Testis (tissue), 5 donors: ENCODE measurements at places on chromosomes 4 and X. TPM values are rescaled to one million over a fixed set of nuclear protein-coding genes. Genes with fewer than 3 reads are reported as not detected.

Gene PCDH7
- total RNA-seq: 2.4 TPM

Gene GLRB
- 2.4 TPM for total RNA-seq

Gene ARHGAP36
- 2.4 TPM for total RNA-seq

Gene XAGE1A
- total RNA-seq: 31.9 TPM

Gene CSAG3
- total RNA-seq: 1.9 TPM

Gene PF4V1
- total RNA-seq: not detected

Gene RENBP
- total RNA-seq: 3.4 TPM

Gene WNK3
- total RNA-seq: 104 TPM

Gene HAND2
- 9.4 TPM for total RNA-seq

Gene TBC1D8B
- total RNA-seq: 23.8 TPM

Gene LEF1
- total RNA-seq: 35.0 TPM

Gene PRKG2
- 1.7 TPM for total RNA-seq

Gene UNC5C
- total RNA-seq: 22.8 TPM

Gene CCNA2
- total RNA-seq: 8.0 TPM

Gene ADGRG4
- total RNA-seq: 0.50 TPM

Gene ZNF81
- total RNA-seq: 6.2 TPM

Gene SH3D19
- 58.6 TPM for total RNA-seq

Gene ETDA
- total RNA-seq: 1.5 TPM

Gene SYTL5
- total RNA-seq: 1.1 TPM
